GM12878 (cell line): ENCODE measurements at places on chromosomes 12 and 14.
A peak's percentile ranks its signal among the peaks of the same experiment; 100 is the strongest.

DNA sequence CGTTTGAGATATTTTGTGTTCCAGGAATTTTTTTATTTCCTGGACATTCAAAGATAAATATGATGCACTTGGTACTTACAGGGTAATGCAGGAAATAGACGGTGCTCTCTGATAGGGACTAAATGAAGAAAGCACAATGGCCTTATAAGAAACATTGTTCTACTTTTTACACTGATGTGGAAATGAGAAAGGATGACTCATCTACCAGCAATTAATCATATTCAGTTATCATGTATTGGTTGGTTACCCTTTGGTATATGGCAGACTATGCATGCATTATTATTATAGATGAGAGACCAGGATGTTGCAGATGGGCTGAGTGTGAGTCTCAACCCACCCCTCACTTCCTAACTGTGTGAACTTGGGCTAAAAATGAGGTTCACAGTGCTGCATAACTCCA, 222.2 kb downstream of the FLRT2 start:
- DNase-seq = no peak

GRCh38 chr12:31227401-31227981, 98.5 kb downstream of the SINHCAF start:
- no peak for DNase-seq

- no peak for DNase-seq
These were observed 11.4 kb upstream of the ORAI1 start for GRCh38 chr12:121614872-121615467.

DNA sequence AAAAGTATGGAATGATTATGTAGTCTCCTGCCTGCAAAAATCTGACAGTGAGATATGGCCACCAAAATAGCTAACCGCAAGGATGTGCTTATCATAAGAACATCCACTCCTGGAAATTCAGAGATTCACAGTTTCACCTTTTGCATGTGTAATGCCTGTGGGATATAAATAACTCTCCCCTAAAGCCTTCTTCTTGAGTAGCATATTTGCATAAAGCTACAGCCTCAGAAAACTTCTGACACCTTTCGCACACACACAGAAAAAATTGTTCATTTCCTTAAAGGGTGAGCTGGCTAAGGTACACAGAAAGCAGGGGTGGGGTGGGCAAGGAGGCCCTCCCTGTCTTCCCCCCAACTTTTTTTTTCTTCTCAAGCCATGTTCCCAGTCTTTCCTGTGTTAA, 3.1 kb upstream of the IGF1 start:
- peak; percentile 72 for DNase-seq

DNA sequence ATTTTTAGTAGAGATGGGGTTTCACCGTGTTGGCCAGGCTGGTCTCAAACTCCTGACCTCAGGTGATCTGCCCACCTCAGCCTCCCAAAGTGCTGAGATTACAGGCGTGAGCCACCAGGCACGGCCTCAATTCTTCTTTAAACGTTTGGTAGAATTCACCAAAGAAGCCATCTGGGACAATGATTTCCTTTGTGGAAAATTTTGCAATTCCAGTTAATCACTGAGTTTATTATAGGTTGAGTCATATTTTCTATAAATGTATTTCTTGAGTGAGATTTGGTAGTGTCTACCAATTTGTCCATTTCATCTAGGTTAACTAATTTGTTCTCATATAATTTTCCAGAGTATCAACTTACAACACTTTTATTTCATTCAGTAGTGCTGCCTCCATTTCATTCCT, 683.9 kb upstream of the TMEM132C start:
- no peak for DNase-seq

- DNase-seq = no peak
These were observed 40.6 kb downstream of the ACTN1 start for GRCh38 chr14:68938271-68939150.
